Activated T-cell treated with anti-CD3 and anti-CD28 coated beads, Interleukin-2, amount 50 U/mL, for 72 hours (primary cell): ENCODE measurements at places on chromosomes 7 and 10. TPM values are rescaled to one million over a fixed set of nuclear protein-coding genes. Genes with fewer than 3 reads are reported as not detected.
A peak's percentile ranks its signal among the peaks of the same experiment; 100 is the strongest.

- H3K4me3 ChIP-seq = no peak overlapping the region
- no peaks in the 10 kb centered on the region for H3K27me3 ChIP-seq
- peaks cover 2% of the 10 kb centered on the region for H3K36me3 ChIP-seq
Measured at GRCh38 chr10:17092216-17092944, 37.2 kb downstream of the CUBN start.

DNA sequence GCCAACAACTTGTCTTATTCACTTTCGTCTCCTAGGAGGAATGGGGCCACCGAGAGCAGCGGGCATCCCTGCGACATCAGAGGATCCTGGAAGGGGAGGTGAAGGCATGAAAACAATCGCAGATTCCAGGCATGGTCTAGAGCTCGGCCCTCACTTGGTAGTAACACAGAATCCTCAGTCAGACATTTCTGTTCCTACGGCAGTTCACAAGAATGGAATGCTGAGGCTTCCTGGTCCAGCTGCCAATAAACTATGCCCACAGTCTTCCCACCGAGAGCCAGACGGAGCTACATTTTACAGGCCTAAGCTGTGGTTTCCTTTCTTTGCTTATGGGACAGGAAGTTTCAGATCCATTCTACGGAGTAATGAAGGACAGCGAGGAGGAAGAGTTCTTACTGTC, 75.8 kb downstream of the OR13A1 start:
- H3K27me3 ChIP-seq = no peaks in the 10 kb centered on the region
- DNase-seq = no peak
- H3K4me3 ChIP-seq = no peak overlapping the region
- H3K27ac ChIP-seq = no peak overlapping the region

DNA sequence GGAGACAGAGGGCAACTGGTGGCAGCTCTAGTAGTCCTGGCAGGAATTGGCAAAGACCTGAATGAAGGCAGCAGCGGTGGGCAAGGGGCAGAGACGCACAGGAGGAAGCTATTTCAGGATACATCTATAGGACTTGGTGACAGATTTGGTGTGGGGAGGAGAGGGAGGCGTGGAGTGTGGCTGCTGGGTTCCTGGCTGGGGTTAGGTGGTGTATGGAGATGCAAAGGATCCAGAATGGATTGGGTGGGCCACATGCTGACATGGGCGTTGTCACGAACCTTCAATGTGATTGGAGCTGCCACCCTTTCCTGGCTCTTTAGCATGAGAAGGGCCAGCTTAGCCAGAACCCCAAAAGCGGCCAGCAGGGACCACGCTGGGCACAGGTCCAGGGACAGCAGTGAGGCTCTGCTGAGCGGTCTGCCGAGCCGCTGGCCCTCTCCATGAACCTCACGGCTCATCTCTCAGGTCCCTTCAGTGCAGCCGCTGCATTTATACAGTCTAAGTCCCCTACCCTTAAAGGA, 10.2 kb upstream of the ADCY1 start:
- no peak overlapping the region for H3K4me3 ChIP-seq
- no peaks in the 10 kb centered on the region for H3K4me1 ChIP-seq
- H3K27me3 ChIP-seq = peaks cover 15% of the 10 kb centered on the region
- H3K27ac ChIP-seq = no peak overlapping the region

LRRC4 gene
- total RNA-seq = 0.53 TPM

- no peaks in the 10 kb centered on the region for H3K36me3 ChIP-seq
- no peak overlapping the region for H3K27ac ChIP-seq
- no peak overlapping the region for H3K4me3 ChIP-seq
Measured at GRCh38 chr10:120644556-120645410, 187.8 kb downstream of the PLPP4 start.

DNA sequence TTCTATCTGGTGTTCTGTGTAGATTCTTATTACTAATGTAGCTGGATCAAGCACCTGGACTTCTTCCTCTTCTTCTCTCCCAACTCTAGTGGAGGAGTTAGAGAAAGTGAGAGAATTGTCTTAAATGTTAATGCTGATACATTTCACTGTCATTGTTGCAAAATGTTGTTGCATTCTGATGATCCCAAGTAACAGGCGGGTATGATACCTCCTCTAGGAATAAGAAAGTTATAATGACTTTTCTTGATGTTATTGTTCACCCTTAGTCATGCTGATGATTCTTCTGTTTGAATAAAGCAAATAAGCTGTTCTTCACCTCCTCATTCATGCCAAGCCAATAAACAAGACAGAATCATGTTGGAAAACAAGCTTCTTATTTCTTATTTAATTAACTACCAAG, 9.1 kb downstream of the CHRM2 start:
- DNase-seq = no peak
- H3K27me3 ChIP-seq = peaks cover 6% of the 10 kb centered on the region
- no peaks in the 10 kb centered on the region for H3K36me3 ChIP-seq
- no peak overlapping the region for H3K27ac ChIP-seq
- H3K4me1 ChIP-seq = no peaks in the 10 kb centered on the region
- H3K4me3 ChIP-seq = no peak overlapping the region

- H3K27ac ChIP-seq = peak overlapping the region; percentile 52
- peaks cover 5% of the 10 kb centered on the region for H3K4me1 ChIP-seq
- H3K36me3 ChIP-seq = no peaks in the 10 kb centered on the region
- H3K27me3 ChIP-seq = peaks cover 7% of the 10 kb centered on the region
- H3K4me3 ChIP-seq = no peak overlapping the region
Measured at GRCh38 chr7:44375236-44375699, 49.9 kb upstream of the CAMK2B start.

GRCh38 chr10:5385224-5385623, 19.4 kb downstream of the TUBAL3 start:
- no peak overlapping the region for H3K27ac ChIP-seq
- peaks cover 5% of the 10 kb centered on the region for H3K27me3 ChIP-seq
- H3K4me3 ChIP-seq = no peak overlapping the region
- H3K4me1 ChIP-seq = peaks cover 5% of the 10 kb centered on the region

GRCh38 chr7:102129636-102130370, 156.9 kb upstream of the SH2B2 start:
- no peak overlapping the region for H3K4me3 ChIP-seq
- no peaks in the 10 kb centered on the region for H3K36me3 ChIP-seq
- H3K4me1 ChIP-seq = no peaks in the 10 kb centered on the region
- no peaks in the 10 kb centered on the region for H3K27me3 ChIP-seq
- H3K27ac ChIP-seq = no peak overlapping the region

GRCh38 chr7:11485636-11486035, 346.4 kb downstream of the THSD7A start:
- H3K4me1 ChIP-seq = no peaks in the 10 kb centered on the region
- no peaks in the 10 kb centered on the region for H3K27me3 ChIP-seq
- H3K27ac ChIP-seq = no peak overlapping the region
- H3K4me3 ChIP-seq = no peak overlapping the region

NACAD gene
- 0.36 TPM for total RNA-seq

CYP3A4 gene
- total RNA-seq = not detected

PSTK gene
- 6.5 TPM for total RNA-seq

GNAT3 gene
- not detected for total RNA-seq

NKX1-2 gene
- not detected for total RNA-seq

- peaks cover 6% of the 10 kb centered on the region for H3K4me1 ChIP-seq
- no peaks in the 10 kb centered on the region for H3K27me3 ChIP-seq
- no peak overlapping the region for H3K27ac ChIP-seq
- no peak overlapping the region for H3K4me3 ChIP-seq
- DNase-seq = no peak
Measured at GRCh38 chr10:14625192-14625631, 149.5 kb downstream of the FAM107B start.

DNA sequence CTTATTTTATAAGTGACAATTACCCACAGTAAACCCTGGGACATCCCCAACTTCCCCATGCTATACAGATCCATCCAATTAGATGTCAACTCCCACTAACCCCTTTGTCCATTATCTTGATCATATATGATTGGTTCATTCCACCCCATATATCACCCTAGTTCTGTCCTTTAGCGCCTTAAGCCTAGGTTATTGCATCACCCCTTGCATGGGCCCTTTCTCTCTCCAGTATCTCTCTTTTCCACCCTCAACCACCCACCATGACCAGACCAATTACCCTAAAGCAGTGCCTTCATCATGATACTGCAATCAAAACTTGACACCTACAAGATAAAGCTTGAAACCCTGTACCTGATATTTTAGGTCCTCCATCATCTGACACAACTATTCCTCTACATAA, 37.9 kb upstream of the GATAD1 start:
- H3K36me3 ChIP-seq = no peaks in the 10 kb centered on the region
- peaks cover 24% of the 10 kb centered on the region for H3K27me3 ChIP-seq
- H3K27ac ChIP-seq = no peak overlapping the region
- H3K4me1 ChIP-seq = peaks cover 2% of the 10 kb centered on the region
- H3K4me3 ChIP-seq = no peak overlapping the region

- H3K4me3 ChIP-seq = no peak overlapping the region
- DNase-seq = no peak
- no peaks in the 10 kb centered on the region for H3K36me3 ChIP-seq
- H3K27ac ChIP-seq = no peak overlapping the region
- H3K27me3 ChIP-seq = no peaks in the 10 kb centered on the region
Measured at GRCh38 chr7:30465811-30466180, 12.8 kb downstream of the NOD1 start.

SYCE1 gene
- total RNA-seq = 3.2 TPM

ZNF479 gene
- not detected for total RNA-seq

TBXAS1 gene
- 3.9 TPM for total RNA-seq

GRCh38 chr7:157490465-157490912, 153.7 kb downstream of the DNAJB6 start:
- peaks cover 14% of the 10 kb centered on the region for H3K36me3 ChIP-seq
- H3K27me3 ChIP-seq = peaks cover 22% of the 10 kb centered on the region
- peak overlapping the region; percentile 5 for H3K4me3 ChIP-seq
- peaks cover 37% of the 10 kb centered on the region for H3K4me1 ChIP-seq

HNRNPA2B1 gene
- total RNA-seq = 439 TPM

DNA sequence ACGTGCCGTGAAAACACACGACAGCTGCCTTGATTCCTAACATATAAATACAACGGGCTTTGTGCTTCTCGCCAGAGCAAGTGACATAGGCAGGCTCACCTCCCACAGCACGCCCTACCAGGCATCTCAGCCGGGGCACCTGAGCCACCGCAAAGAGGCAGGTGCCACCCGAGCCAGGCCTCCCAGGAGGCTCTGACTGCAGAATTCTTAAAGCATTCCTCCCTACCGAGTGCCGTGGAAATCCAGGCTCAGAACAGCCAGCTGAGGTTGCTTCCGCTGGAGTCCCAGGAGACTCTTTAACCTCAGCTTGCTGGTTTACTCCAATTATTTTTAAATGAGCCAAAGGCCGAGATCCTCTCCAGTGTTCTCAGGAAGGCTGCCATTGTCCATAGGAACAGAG, 206.5 kb downstream of the USP6NL start:
- H3K36me3 ChIP-seq = peaks cover 6% of the 10 kb centered on the region
- DNase-seq = no peak
- H3K27me3 ChIP-seq = no peaks in the 10 kb centered on the region
- no peak overlapping the region for H3K27ac ChIP-seq
- peaks cover 54% of the 10 kb centered on the region for H3K4me1 ChIP-seq
- no peak overlapping the region for H3K4me3 ChIP-seq

GRCh38 chr10:104262055-104262454, 6.9 kb upstream of the GSTO2 start:
- peaks cover 61% of the 10 kb centered on the region for H3K36me3 ChIP-seq
- DNase-seq = no peak

DNA sequence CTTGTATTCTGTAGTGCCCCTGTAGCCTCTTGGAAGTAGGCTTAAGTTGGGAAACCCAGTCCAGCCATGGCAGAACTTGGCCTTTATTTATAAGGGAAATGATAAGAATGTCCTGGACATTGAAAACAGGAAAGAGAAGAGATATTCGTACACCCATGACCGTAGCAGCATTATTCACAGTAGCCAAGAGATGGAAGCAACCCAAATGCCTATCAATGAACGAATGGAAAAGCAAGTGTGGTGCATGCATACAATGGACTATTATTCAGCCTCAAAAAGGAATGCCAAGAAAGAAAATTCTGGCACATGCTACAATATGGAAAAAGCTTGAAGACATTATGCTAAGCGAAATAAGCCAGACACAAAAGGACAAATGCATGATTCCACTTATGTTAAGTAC, 315.3 kb downstream of the CXCL12 start:
- H3K36me3 ChIP-seq = no peaks in the 10 kb centered on the region
- no peak overlapping the region for H3K4me3 ChIP-seq
- no peak for DNase-seq
- no peaks in the 10 kb centered on the region for H3K4me1 ChIP-seq

DNA sequence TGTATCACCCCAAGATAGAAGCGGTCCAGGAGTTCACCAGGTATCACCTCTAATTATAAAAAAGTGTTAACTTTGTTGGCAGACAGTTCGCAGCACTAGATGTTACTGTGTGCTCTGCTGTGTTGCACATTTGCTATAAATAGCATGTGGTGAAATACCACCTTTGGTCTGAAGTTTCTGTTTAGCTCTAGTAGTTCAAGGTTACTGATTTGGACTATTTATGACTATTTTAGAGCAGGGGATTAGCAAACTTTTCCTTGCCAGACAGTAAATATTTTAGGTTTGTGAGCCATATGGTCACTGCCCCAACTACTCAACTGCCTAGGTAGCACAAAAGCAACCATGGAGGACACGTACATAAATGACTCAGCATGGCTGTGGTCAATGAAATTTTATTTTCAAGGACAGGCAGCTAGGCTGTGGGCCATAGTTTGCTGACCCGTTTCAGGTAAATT, 16.5 kb downstream of the DENND10 start:
- H3K4me1 ChIP-seq = peaks cover 14% of the 10 kb centered on the region
- no peaks in the 10 kb centered on the region for H3K27me3 ChIP-seq
- H3K27ac ChIP-seq = no peak overlapping the region
- peaks cover 20% of the 10 kb centered on the region for H3K36me3 ChIP-seq
- no peak for DNase-seq

DNA sequence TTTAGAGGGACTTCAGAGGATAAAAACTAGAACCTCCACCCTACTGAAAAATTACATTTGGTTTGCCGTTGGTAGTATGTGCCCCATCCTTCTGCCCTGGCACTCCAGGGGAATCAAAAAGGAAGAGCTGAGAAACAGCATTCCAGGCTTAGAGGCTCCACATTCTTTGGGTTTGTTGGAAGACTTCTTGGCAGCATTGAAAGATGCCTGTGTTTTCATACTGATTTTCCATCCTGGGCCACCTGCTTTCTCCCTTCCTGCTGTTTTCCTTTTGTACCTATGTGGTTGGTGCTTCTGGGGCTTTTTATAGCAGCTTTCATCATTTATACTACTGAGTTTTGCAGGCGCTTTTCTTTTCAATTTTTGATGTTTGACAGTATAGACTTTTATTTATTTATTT, 61.7 kb downstream of the AUTS2 start:
- H3K27me3 ChIP-seq = peaks cover 5% of the 10 kb centered on the region
- H3K4me1 ChIP-seq = no peaks in the 10 kb centered on the region
- H3K36me3 ChIP-seq = no peaks in the 10 kb centered on the region
- H3K27ac ChIP-seq = no peak overlapping the region

- H3K27ac ChIP-seq = no peak overlapping the region
- H3K36me3 ChIP-seq = no peaks in the 10 kb centered on the region
- peaks cover 52% of the 10 kb centered on the region for H3K4me1 ChIP-seq
Measured at GRCh38 chr10:75140246-75140645, 28.8 kb downstream of the SAMD8 start.

GRCh38 chr7:74029991-74030415, 2.0 kb downstream of the ELN start:
- peaks cover 12% of the 10 kb centered on the region for H3K4me1 ChIP-seq
- H3K27ac ChIP-seq = no peak overlapping the region

PNLIP gene
- total RNA-seq = not detected
